ENCODE measurements at places on chromosomes 3 and 15. TPM values are rescaled to one million over a fixed set of nuclear protein-coding genes. Genes with fewer than 3 reads are reported as not detected.

The SOX2 gene
- total RNA-seq = 5.1 TPM

The TMEM207 gene
- total RNA-seq = not detected

The UBAP1L gene
- total RNA-seq = 3.0 TPM

The SCN11A gene
- total RNA-seq = not detected

The GSK3B gene
- 40.6 TPM for total RNA-seq

The SLC28A1 gene
- not detected for total RNA-seq

The ZIC1 gene
- not detected for total RNA-seq

The MNS1 gene
- total RNA-seq = 0.93 TPM

The SLC12A1 gene
- total RNA-seq = not detected

The DAZL gene
- total RNA-seq = not detected

The AMT gene
- total RNA-seq = 0.32 TPM

Measured in gastroesophageal sphincter (tissue), 4 donors.